ENCODE measurements at places on chromosomes 5 and 9. TPM values are rescaled to one million over a fixed set of nuclear protein-coding genes. Genes with fewer than 3 reads are reported as not detected.

TEX48 gene
- not detected for total RNA-seq

KIAA0825 gene
- 2.3 TPM for total RNA-seq

DOCK8 gene
- 0.15 TPM for total RNA-seq

CDH12 gene
- 71.9 TPM for total RNA-seq

MEF2C gene
- 8.3 TPM for total RNA-seq

POLR3G gene
- 17.4 TPM for total RNA-seq

INSL6 gene
- not detected for total RNA-seq

Data from H4 (cell line).